ENCODE measurements at places on chromosomes 2 and 18.
A peak's percentile ranks its signal among the peaks of the same experiment; 100 is the strongest.

DNA sequence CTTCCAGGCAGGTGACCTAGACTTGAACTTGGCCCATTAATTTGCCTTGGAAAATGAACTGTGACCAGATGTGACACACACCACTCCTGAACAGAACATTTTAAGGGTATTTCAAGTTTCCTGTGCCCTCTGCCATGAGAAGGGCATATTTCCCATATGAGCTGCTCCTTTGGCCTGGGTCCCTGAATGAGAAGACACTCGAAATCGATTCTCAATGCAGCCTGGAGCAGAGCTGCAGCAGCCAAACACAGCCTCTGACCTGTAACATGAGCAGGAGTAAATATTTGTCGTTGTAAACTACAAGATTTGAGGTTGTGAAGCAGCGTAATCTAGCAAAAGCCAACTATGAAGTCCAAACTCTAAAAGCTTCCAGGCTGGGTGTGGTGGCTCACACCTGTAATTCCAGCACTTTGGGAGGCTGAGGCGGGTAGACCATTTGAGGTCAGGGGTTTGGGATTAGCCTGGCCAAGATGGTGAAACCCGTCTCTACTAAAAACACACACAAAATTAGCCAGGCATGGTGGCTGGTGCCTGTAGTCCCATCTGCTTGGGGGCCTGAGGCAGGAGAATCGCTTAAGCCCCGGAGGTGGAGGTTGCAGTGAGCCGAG is 30.1 kb upstream of the SOS1 start:
- no peak for DNase-seq

DNA sequence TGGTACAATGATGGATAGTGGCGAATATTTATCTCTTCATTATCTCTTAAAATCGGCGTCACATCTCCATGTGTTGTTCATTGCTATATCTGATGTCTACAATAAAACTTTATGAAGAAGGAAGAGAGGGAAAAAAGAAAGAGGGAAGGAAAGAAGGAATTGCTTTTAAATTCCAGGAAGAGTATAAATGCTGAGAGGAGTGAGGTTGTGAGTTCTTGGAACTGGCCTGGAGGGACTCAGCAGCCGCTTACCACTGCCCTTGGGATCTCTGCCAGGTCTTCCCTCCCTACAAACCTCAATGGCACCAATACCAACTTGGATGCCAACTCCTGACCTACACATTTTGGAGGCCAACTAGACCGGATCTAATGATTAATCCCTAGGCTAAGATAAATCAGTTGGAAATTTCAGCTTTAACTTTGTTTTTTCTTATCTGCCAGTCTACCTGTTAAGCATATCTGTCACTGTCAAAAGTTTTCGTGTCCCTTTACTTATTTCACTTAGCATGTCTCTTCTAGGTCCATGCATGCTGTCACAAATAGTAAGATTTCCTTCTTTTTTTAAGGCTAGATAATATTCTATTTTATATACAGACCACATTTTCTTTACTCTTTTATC is 9.8 kb downstream of the SCN9A start:
- DNase-seq: no peak

DNA sequence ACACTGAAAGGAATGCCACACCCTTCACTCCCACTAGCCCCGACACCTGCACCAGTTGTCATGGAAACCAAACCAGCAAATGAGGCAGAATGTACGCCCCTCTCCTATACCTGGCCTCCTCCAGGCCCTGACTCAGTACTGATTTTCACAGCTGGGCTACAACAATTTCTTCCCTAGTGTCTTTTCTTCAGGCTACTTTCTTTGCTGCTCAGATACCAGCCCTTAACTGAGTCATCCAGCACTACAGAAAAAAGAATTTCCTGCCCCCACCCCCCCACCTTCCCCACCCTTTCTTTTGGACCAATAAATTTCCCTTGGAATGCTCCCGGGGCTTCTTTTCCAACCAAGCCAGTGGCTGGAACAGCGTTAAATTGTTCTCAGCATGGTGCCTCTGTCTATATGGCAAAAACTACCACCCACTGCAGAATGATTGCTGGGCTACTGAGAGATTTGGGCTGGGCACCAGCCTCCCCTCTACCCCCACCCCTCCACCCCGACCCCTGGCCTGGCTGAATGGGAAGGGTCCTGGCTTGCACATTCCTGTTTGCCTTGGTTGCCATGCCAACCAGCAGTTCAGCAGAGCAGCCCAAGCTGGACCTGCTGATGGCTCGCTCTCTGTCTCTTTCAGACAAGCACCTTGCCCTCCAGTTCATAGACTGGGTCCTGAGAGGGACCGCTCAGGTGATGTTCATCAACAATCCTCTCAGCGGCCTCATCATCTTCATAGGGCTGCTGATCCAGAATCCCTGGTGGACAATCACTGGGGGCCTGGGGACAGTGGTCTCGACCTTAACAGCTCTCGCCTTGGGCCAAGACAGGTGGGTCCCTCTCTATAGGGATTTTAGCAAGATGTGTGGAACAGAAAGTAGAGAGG is 11.3 kb downstream of the SLC14A2 start:
- no peak for DNase-seq

DNA sequence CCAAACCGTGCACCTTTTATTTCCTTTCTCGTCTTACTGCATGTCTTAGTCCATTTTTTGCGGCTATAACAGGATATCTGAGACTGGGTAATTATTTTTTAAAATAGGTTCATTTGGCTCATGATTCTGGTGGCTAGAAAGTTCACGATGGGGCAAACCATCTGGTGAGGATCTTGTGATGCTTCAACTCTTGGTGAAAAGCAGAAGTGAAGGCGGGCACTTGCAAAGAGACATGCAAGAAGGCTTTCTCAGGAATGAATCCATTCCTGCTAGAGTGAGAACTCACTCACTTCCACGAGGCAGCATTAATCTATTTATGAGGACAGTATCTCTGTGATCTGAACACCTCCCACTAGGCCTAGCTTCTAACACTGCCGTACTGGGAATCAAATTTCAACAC is 327.1 kb upstream of the RBMS1 start:
- no peak for DNase-seq

GRCh38 chr2:10217489-10218435 is 84.9 kb upstream of the HPCAL1 start:
- DNase-seq: no peak

- DNase-seq: no peak
Observed at GRCh38 chr18:37701967-37702366, 136.4 kb upstream of the CELF4 start.

DNA sequence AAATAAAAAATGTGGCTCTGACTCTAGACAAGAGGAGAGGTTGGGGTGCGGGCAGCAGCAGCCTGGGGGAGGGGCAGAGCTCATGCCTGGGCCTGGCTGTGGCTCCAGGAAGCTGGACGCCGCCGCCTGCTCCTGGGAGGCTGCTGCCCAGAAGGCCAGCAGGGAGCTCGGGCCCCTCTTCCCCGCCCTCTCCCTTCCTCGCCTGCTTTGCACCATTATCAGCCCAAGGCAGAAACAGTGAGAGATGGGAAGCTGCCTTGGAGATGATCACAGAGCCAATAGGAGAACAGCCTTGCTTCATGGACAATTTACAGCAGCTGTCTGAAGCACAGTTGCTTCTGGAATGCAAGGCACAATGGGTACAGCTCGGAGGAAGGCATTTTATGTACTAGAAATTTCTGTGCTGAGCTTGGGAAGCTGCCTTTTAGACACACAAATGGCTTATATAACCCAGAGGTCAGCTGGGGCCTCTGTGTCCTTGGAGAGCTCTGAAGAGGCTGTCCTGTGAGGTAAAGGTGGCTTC is 55.3 kb upstream of the AFF3 start:
- DNase-seq: peak; percentile 60

DNA sequence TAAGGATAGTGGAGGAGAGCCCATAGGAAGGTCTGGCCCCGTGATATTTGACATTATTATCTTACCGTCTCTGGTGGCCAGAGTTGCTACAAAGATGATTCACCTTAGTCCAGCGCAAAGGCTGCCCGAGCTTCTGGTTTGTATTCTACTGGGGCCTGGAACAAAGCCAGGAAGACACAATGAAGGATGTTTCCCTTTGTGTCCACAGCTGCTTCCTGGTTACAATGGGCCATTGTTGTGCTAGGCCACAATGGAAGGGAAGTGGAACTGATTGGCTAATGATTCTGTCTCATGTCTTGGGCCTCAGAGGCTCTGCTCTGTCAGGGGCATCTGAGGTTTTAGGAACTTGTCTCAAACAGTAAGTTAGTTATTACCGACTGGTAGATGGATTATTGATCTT is 132.2 kb downstream of the TDRD15 start:
- DNase-seq: no peak

GRCh38 chr2:67516899-67517530 is 119.9 kb downstream of the ETAA1 start:
- DNase-seq: no peak

DNA sequence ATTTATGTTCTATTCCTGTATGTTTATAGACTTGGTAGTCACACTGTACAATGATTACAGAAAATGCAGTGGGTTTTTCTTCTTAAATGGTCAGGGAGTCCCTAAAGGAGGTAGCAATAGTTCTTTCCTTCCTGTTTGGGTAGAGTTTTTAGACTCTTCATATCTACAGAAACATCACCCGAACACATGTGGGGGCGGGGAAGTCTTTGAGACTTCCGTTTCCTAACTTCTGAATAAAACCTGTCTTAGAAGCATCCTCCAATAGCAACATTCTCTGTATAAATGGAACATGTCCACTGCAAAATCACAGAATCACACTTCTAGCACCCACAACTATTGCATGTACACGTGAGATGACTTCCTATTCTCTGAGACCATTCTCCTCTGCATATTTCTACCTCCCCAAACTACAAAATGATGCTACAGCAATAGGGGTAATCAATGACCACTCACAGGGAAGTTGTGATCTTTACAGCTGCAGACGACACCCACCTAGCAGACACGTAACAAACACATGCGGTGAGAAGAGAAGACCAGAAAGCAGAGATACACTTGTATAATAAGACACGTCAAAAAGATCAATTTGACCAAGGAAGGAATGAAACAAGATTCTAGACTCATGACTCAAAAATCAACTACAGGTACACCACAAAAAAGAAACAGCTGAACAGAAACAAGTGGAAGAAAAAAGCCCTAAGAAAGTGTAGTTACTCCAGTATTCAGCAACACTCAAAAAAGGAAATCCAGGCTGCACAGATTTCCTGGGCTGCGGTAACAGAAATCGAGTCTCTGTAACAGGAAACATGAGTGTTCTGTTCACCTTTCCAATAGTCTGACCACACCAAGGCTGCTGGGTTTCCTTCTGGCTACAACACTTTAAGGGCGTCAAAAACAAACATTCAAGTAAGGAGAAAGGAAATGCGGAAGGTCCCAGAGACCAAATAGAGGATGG is 120.4 kb downstream of the ZNF516 start:
- DNase-seq: no peak

DNA sequence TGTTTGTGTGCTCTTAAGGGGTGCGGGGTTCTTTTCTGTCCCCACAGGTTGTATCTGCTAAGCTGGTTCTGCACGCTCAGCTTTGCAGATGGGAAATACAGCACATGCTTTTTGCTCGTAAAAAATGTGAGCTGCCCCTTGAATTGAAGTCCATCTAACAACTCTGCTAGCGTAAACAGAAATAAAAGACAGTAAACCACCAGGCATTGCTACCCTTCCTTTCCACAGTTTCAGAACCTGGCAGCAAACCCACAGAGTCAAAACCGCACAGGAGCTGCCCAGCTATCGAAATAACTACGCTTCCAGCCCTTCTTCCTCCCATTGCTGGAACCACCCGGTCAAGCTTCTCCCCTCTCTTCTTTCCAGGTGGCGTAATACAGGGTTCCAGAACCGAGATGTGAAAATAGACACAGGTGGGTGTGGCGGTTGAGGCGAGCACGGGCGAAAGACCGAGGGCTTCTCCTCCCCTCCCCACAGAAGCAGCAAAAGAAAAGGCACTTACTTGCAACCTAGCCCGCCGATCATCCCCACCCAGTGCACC is 479 bp downstream of the SCN9A start:
- DNase-seq: no peak

GRCh38 chr2:156883804-156884203 is 373.7 kb upstream of the GALNT5 start:
- DNase-seq: no peak

DNA sequence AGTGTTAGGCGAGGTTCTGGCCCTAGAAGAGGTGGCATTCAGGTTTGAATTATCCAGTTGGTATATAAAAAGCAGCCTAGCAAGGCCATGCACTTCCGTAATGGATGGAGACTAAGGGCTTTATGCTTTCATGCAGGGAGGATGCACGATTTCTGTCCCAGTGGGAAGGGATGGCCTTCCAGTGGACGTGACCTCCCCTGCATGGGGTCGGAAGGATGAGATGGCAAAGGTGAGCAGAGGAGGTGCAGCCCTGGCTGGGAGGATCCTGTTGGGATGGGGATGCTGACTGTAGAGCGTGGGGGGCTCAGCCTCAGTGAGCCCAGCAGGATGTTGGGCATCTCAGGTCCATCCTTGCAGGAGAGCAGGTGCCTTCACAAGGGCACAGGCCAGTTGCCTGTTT is 4.8 kb downstream of the ASB18 start:
- no peak for DNase-seq

DNA sequence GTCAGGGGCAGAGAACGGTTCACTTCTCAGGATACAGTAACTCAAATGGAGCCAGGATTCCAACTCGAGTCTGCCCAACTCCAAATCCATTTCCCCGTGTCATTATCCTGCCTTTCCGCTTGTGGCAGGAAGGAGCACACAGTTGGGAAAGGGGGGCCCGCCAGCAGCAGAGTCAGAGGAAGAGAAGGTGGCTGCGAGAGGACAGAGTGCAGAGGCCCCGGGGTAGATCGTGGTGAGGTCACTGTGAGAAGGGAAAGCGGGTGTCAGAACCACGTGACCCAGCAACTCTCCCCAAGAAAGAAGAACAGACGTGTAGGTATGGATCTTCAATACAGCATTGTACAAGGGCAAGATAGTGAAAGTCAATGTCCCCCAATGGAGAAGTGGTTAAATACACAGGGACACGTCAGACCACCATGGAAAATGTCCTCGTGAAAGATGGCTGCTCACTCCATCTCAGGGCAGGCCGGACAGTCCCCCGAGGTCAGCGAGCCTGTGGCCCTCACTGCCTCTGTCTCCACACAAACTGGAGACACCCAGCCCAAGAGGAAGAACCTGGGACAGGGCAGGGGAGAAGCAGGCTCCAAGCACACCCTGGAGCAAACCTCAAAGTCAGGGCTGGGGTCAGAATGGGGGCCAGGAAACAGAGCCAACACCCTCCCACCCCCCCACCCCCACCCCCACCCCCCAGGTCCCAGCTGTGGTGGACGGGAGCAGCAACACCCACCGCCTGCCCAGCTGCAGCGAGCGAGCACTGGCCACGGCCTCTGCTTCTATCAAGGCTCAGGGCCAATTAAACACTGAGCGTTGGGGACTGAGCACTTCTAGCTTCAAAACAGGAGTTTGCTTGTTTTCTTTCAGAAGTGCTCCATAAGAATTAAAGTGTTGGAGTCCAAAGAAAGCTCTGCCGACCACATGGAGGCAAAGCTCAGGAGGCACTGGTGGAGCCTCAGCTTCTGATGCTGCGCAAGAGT is 92.7 kb downstream of the EIPR1 start:
- DNase-seq: no peak
